ENCODE measurements at places on chromosomes 6 and 20.
A peak's percentile ranks its signal among the peaks of the same experiment; 100 is the strongest.

GRCh38 chr6:11730641-11731040 is 48.0 kb downstream of the ADTRP start:
- H3K4me1 ChIP-seq = peaks cover 49% of the 10 kb centered on the region
- no peak overlapping the region for H3K27ac ChIP-seq
- H3K36me3 ChIP-seq = no peaks in the 10 kb centered on the region
- no peak for DNase-seq
- H3K27me3 ChIP-seq = peaks cover 3% of the 10 kb centered on the region

DNA sequence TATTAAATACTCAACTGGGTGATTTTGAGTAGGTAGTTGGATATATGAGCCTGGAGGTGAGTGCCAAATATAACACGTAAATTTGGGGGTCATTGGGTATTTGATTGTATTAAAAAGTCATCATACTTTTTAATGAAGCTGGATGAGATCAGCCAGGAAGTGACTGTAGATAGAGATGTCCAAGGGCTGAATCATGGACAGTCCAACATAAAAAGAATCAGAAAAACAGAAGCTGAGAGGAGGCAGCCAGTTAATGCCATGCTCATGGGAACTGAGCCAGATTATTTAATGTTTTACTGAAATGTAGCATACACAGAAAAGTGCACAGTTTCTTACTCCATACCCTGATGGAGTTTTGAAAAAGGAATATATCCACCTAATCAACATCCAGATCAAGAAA is 435.5 kb upstream of the PLCB4 start:
- H3K36me3 ChIP-seq = no peaks in the 10 kb centered on the region
- no peaks in the 10 kb centered on the region for H3K4me1 ChIP-seq
- no peak overlapping the region for H3K27ac ChIP-seq
- no peak for DNase-seq
- H3K27me3 ChIP-seq = no peaks in the 10 kb centered on the region

DNA sequence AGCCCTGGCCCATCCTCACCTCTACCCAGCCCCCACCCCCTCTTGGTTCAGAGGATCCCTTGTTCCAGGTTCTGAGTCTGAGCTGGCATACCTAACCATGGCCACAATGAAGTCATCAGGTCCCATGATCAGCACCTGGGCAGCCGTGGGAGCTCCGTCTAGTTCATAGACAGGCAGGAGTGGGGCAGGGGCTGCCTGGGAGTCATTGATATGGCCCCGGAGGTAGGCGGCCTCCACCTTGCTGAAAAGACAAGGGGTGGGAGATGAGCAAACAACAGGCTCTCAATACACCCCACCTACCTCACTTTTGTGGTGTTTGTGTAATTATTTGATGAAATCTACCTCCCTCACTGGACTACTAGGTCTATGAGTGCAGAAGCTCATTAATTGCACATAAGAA is 20.4 kb downstream of the GGT7 start:
- no peak for DNase-seq
- no peaks in the 10 kb centered on the region for H3K4me1 ChIP-seq
- H3K4me3 ChIP-seq = no peak overlapping the region
- no peaks in the 10 kb centered on the region for H3K27me3 ChIP-seq
- no peaks in the 10 kb centered on the region for H3K36me3 ChIP-seq

- H3K27me3 ChIP-seq = no peaks in the 10 kb centered on the region
- DNase-seq = peak; percentile 15
- peaks cover 4% of the 10 kb centered on the region for H3K36me3 ChIP-seq
- no peak overlapping the region for H3K4me3 ChIP-seq
- peaks cover 20% of the 10 kb centered on the region for H3K4me1 ChIP-seq
Observed at GRCh38 chr6:139369568-139370282, 4.7 kb downstream of the CITED2 start.

DNA sequence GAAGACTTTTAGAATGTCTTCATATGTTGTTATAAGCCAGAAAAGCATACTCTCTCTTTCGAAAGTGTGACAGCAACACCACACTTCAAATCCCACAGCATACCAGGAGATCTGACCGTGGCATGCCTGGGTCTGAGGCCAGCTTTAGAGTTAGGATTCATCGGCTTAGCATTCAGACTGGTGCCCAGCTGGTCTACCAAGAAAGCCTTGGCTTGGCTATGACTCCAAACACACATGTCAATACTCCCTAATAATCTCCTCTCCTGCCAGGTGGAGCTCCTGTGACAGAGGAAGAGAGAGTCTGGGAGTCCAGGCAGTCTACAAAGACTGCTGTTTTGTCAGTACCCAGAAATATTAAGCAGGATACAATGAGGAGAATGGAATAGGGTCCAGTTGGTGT is 77.1 kb upstream of the MAN1A1 start:
- no peaks in the 10 kb centered on the region for H3K36me3 ChIP-seq
- no peak overlapping the region for H3K4me3 ChIP-seq
- no peaks in the 10 kb centered on the region for H3K27me3 ChIP-seq

DNA sequence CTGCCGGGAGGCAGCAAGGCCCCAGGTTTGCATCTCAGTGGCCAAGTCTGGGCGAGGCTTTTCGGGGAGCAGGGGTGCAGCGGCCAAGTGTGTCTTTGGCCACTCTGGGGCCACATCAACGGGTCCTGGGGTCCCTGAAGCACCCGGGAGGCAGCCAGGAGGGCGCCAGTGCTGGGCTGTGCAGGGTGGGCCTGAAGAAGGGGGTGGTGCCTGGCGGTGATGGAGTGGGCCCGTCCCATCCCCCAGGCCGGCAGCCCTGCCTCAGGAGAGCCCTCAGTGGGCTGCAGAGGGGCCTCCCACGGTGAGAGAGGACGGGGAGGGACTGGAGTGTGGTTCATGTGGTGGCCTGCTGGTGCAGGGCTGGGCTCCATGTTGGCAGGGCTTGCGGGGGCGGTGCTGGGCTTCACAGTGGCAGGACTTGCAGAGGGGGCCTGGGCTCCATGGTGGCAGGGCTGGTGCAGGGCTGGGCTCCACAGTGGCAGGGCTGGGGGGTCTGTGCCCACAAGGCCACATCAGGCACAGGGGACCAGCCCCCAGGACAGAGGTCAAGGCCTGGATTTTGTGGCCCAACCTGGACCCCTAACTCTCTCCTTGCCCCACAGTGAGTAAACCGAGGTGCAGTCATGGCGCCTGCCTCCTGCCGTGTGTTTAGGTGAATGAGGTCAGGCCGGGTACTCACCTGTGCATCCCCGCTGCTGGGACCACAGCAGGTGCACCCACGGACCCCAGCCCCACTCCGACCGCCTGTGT is 10.5 kb upstream of the BHLHE23 start:
- H3K27me3 ChIP-seq = peaks cover 46% of the 10 kb centered on the region
- no peaks in the 10 kb centered on the region for H3K36me3 ChIP-seq
- DNase-seq = no peak

DNA sequence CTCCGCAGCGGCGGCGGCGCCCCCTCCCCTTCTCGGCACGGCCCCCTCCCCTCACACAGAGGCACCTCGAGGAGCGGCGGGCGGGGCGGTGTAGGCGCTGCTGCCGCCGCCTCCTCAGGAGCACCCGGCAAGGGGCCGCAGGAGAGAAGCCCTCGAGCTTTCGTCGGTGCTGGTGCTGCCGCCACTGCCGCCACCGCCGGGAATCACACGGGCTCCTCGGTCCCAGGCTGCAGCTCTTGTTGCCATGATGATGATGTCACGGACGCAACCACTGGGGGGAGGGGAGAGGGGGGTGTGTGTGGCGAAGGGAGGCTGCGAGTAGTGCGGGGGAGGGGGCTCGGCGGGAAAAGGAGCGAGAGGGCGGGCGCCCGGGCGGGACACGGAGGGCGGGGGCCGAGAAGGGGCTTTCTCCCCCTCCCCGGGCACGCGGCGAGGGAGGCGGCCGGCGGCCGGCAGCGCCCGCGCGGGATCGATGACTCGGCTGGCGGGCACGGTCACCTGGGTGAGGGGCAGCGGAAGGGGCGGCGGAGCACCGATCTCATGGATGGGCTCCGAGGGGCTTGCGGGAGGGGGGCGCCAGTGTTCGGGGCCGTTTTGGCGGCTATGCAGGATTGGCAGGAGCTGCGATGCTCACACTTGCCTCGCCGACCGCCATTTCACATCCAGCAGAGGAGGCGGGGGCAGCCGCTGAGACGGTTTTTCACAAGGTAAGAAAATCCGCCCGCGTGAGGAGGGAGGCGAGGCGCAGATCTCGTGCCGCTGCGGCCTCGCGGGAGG is at the start of gene REV3L:
REV3L (minus strand) TSS at position 260 of the 777 bp plus-strand sequence. CDS start 330 bp downstream, outside the sequence.
- DNase-seq = peak; percentile 87
- peak within 1 kb of the TSS; percentile 99 for H3K27ac ChIP-seq
- peaks cover 26% of the 10 kb centered on the region for H3K4me1 ChIP-seq
- H3K4me3 ChIP-seq = peak within 1 kb of the TSS; percentile 85

DNA sequence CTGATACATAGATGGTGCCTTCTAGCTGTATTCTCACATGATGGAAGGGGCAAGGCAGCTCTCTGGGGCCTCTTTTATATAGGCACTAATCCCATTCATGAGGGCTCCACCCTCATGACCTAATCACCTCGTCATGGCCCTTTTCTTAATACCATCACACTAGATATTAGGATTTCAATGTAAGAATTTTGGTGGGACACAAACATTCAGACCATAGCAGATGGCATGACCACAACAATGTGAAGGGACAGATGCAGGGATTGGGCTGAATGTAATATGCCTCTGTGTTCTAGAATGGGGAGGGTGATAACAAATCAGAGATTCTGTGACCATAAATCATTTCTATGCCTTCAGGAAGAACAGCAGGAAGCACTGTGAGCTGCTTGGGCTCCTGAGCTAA is 145.8 kb downstream of the LCA5 start:
- DNase-seq = no peak
- no peaks in the 10 kb centered on the region for H3K27me3 ChIP-seq
- no peaks in the 10 kb centered on the region for H3K36me3 ChIP-seq
- H3K4me3 ChIP-seq = no peak overlapping the region

- H3K4me3 ChIP-seq = no peak overlapping the region
- peaks cover 14% of the 10 kb centered on the region for H3K4me1 ChIP-seq
Observed at GRCh38 chr6:170084166-170084730, 206.6 kb downstream of the DLL1 start.

- H3K27me3 ChIP-seq = no peaks in the 10 kb centered on the region
- H3K4me3 ChIP-seq = no peak overlapping the region
- H3K4me1 ChIP-seq = no peaks in the 10 kb centered on the region
- H3K36me3 ChIP-seq = no peaks in the 10 kb centered on the region
- H3K27ac ChIP-seq = no peak overlapping the region
Observed at GRCh38 chr6:93549868-93550267, 130.5 kb upstream of the EPHA7 start.

DNA sequence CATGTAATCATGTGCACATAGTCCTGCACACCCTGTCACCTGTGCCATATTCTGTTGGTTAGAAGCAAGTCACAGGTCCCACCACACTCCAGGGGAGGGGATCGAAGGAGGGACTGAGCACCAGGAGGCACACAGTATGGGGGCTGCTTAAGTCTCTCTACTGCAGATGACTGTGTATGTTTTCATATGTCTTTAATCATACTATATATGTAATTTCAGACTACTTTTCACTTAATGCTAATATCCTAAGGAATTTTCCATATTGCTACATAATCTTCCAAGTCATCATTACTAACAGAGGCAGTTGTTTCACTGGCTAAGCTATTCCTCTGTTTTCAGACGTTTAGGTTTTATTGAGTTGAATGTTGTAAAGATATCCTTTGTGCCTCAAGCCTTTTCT is 10.8 kb downstream of the EFCAB8 start:
- no peak overlapping the region for H3K4me3 ChIP-seq
- no peaks in the 10 kb centered on the region for H3K36me3 ChIP-seq
- H3K27ac ChIP-seq = no peak overlapping the region
- peaks cover 13% of the 10 kb centered on the region for H3K4me1 ChIP-seq
- no peak for DNase-seq
- H3K27me3 ChIP-seq = no peaks in the 10 kb centered on the region

DNA sequence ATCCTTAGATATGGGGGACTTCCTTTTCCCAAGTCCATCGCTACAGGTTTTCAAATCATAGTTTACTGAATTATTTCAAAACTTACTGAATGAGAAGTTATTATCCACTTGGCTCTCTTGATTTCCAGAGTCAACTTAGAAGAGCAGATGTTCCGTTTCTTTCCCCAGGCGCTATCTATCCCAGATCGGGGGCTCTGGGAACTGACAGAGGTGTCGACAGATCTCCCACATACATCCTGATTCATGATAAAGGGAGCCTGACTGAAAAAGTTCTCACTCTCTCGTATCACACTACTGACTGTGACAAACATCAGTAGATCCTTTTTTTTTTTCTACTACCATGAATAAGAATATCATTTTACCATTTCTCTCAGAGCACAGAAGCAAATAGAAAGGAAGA is 654.8 kb downstream of the RNF144B start:
- H3K27me3 ChIP-seq = no peaks in the 10 kb centered on the region
- H3K4me1 ChIP-seq = no peaks in the 10 kb centered on the region
- H3K4me3 ChIP-seq = no peak overlapping the region
- no peak overlapping the region for H3K27ac ChIP-seq
- DNase-seq = no peak

GRCh38 chr20:58431134-58431533 is 42.1 kb downstream of the VAPB start:
- no peaks in the 10 kb centered on the region for H3K27me3 ChIP-seq
- no peak for DNase-seq
- H3K36me3 ChIP-seq = peaks cover 81% of the 10 kb centered on the region
- no peaks in the 10 kb centered on the region for H3K4me1 ChIP-seq
- H3K27ac ChIP-seq = no peak overlapping the region
- H3K4me3 ChIP-seq = no peak overlapping the region

DNA sequence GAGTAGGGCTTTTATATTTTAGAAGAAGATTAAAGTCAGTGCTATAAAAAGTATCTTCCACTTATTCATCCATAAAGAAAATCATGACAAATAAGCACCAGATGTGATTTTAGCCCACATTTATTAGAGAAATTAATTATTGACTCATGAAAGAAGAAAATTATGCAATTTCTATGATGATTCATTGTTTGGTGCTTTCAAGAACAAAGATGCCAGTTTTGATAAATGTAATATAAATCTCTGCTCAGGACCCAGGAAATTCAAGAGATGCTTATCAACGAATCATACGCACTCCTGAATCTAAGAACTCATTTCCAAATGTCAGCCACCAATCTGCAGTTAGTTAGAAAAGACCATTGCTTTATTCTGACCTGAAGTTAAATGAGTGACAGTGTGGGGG is 211.4 kb downstream of the ARHGAP18 start:
- no peaks in the 10 kb centered on the region for H3K36me3 ChIP-seq
- DNase-seq = peak; percentile 18
- no peak overlapping the region for H3K4me3 ChIP-seq

- DNase-seq = no peak
- no peak overlapping the region for H3K4me3 ChIP-seq
- no peaks in the 10 kb centered on the region for H3K36me3 ChIP-seq
- no peaks in the 10 kb centered on the region for H3K27me3 ChIP-seq
Observed at GRCh38 chr6:166245148-166245547, 63.0 kb downstream of the PRR18 start.

All from CD14-positive monocyte (primary cell).